ENCODE measurements at places on chromosomes 7 and 10. TPM values are rescaled to one million over a fixed set of nuclear protein-coding genes. Genes with fewer than 3 reads are reported as not detected.

GRCh38 chr10:14751014-14751896 lies 23.4 kb downstream of the FAM107B start:
- no peaks in the 10 kb centered on the region for H3K27me3 ChIP-seq
- H3K4me3 ChIP-seq: no peak overlapping the region
- H3K27ac ChIP-seq: peak overlapping the region; percentile 74
- peaks cover 38% of the 10 kb centered on the region for H3K4me1 ChIP-seq

- H3K36me3 ChIP-seq: no peaks in the 10 kb centered on the region
- no peak for DNase-seq
- H3K27ac ChIP-seq: no peak overlapping the region
- no peaks in the 10 kb centered on the region for H3K4me1 ChIP-seq
These were observed 10.0 kb upstream of the ATP6V1F start for GRCh38 chr7:128852537-128853254.

PKD2L1 gene
- polyA plus RNA-seq: 0.31 TPM

OLAH gene
- polyA plus RNA-seq: 0.24 TPM

All from left lung (tissue), 14 donors.